ENCODE measurements at places on chromosomes 3 and 15.

GRCh38 chr3:138943724-138944653 is 2.9 kb downstream of the FOXL2 start:
- peaks cover 93% of the 10 kb centered on the region for H3K27me3 ChIP-seq
- peaks cover 16% of the 10 kb centered on the region for H3K4me1 ChIP-seq
- DNase-seq: no peak
- H3K4me3 ChIP-seq: no peak overlapping the region

GRCh38 chr3:168889666-168890065 is 773.8 kb downstream of the MECOM start:
- no peak overlapping the region for H3K4me3 ChIP-seq
- H3K27me3 ChIP-seq: no peaks in the 10 kb centered on the region
- DNase-seq: peak; percentile 35
- no peak overlapping the region for H3K27ac ChIP-seq

DNA sequence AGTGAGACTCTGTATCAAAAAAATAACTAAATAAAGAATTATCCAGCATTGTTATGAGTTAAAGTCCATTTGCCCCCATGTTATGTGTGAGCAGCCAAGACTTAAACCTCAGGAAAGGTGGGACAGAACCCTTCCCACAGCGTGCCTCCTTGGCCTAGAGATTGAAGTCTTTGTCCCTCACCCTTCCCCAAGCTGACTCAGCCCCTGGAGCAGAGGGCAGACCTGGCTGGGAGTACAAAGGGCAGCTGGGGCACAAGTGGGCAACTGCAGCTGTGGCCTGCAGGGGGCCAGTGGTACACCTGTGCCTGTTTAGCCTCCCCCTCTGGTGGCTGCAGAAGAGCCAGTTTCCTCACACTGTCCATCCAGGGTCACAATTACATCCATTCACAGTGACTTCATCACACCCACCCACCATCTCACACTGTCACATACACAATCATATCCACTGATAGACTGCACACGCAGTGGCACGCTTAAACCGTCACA is 940 bp upstream of the ACY1 start:
- no peaks in the 10 kb centered on the region for H3K27me3 ChIP-seq
- DNase-seq: peak; percentile 80
- peaks cover 43% of the 10 kb centered on the region for H3K36me3 ChIP-seq
- H3K4me3 ChIP-seq: peak overlapping the region; percentile 98
- peak overlapping the region; percentile 84 for H3K27ac ChIP-seq

GRCh38 chr3:53140847-53141845 is 10.9 kb upstream of the RFT1 start:
- no peaks in the 10 kb centered on the region for H3K27me3 ChIP-seq
- no peak overlapping the region for H3K4me3 ChIP-seq
- H3K27ac ChIP-seq: no peak overlapping the region
- H3K4me1 ChIP-seq: peaks cover 14% of the 10 kb centered on the region
- H3K36me3 ChIP-seq: no peaks in the 10 kb centered on the region

- H3K36me3 ChIP-seq: no peaks in the 10 kb centered on the region
- peak overlapping the region; percentile 35 for H3K27ac ChIP-seq
- H3K4me1 ChIP-seq: peaks cover 17% of the 10 kb centered on the region
- no peaks in the 10 kb centered on the region for H3K27me3 ChIP-seq
- peak overlapping the region; percentile 53 for H3K4me3 ChIP-seq
These were observed 26.9 kb downstream of the BMF start for GRCh38 chr15:40081691-40082194.

GRCh38 chr3:74041068-74041675 is 416.4 kb upstream of the PDZRN3 start:
- H3K4me3 ChIP-seq: no peak overlapping the region
- H3K27me3 ChIP-seq: no peaks in the 10 kb centered on the region
- no peak for DNase-seq
- H3K27ac ChIP-seq: no peak overlapping the region

GRCh38 chr3:9855594-9855993 is 11.8 kb upstream of the RPUSD3 start:
- H3K36me3 ChIP-seq: no peaks in the 10 kb centered on the region
- H3K4me1 ChIP-seq: peaks cover 7% of the 10 kb centered on the region
- H3K4me3 ChIP-seq: no peak overlapping the region
- H3K27ac ChIP-seq: no peak overlapping the region
- no peak for DNase-seq
- H3K27me3 ChIP-seq: peaks cover 32% of the 10 kb centered on the region

- no peaks in the 10 kb centered on the region for H3K27me3 ChIP-seq
- no peak for DNase-seq
- no peaks in the 10 kb centered on the region for H3K36me3 ChIP-seq
- H3K27ac ChIP-seq: no peak overlapping the region
- no peaks in the 10 kb centered on the region for H3K4me1 ChIP-seq
These were observed 208.3 kb upstream of the SLITRK3 start for GRCh38 chr3:165404357-165405027.

DNA sequence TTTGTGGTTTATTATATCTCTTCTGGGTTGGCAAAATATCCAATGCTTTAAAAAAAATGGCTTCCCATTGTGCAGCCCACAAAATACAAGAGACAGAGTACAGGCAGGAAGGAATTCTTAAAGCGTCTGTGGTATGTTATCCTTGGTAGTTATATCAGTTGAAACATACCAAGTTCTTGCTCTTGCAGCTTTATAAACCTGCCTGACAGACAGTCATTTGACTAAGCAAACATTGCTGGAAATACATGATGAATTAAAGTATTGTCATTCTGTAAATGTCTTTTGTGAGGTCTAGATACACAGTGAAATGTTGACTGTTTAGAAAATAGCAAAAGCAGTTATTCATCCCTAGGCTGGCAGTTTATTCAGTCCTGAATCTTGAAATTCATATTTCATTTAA is 44.8 kb upstream of the MAP3K13 start:
- peak; percentile 48 for DNase-seq
- H3K36me3 ChIP-seq: peaks cover 16% of the 10 kb centered on the region
- peak overlapping the region; percentile 40 for H3K4me3 ChIP-seq
- H3K27ac ChIP-seq: peak overlapping the region; percentile 93

DNA sequence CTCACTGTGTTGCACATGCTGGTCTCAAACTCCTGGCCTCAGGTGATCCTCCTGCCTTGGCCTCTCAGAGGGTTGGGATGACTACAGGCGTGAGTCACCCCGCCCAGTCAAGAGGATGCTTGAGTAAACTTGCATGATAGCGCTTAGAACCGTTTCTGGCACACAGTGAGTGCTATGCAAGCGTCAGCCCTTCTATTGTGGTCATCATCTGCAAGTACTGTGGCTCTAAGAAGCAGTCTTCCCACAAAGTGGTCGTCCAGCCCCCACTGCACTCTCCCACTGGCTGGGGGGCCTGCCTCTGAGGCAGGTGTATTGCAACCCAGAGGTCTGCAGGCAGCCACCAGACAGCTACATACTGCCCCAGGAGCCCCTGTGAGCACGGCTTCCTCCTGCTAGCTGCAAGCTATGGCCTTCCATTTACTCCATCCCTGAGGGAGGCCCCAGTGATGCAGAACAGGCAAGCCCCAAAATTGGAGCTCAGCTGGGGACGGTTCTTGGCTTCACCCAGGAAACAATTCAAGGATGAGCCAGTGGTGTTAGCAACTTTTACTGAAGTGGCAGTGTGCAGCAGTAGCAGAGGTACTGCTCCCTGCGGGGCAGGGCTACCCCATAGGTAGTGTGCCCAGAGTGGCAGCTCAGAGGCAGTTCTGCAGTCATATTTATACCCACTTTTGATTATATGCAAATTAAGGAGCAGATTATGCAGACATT is 95.4 kb downstream of the LSM3 start:
- no peaks in the 10 kb centered on the region for H3K36me3 ChIP-seq
- no peaks in the 10 kb centered on the region for H3K4me1 ChIP-seq

DNA sequence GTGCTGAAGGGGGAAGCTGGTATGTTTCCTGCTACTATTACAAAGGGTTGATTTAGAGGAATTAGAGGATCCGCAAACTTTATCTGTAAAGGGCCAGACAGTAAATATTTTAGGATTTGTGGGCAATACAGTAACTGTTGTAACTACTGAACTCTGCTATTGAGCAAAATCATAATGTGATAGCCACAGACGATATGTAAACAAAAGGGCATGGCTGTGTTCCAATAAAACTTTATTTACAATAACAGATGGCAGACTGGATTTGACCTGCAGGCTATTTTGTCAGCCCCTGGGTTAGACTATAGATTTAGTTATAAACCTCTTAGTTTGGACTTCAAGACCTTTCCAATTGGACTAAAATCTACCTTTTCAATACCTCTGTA is 27.8 kb upstream of the KCNMB2 start:
- no peak for DNase-seq
- no peak overlapping the region for H3K4me3 ChIP-seq
- H3K36me3 ChIP-seq: no peaks in the 10 kb centered on the region
- H3K27ac ChIP-seq: no peak overlapping the region
- H3K27me3 ChIP-seq: no peaks in the 10 kb centered on the region
- no peaks in the 10 kb centered on the region for H3K4me1 ChIP-seq
